ENCODE measurements at places on chromosomes 7 and 10.

DNA sequence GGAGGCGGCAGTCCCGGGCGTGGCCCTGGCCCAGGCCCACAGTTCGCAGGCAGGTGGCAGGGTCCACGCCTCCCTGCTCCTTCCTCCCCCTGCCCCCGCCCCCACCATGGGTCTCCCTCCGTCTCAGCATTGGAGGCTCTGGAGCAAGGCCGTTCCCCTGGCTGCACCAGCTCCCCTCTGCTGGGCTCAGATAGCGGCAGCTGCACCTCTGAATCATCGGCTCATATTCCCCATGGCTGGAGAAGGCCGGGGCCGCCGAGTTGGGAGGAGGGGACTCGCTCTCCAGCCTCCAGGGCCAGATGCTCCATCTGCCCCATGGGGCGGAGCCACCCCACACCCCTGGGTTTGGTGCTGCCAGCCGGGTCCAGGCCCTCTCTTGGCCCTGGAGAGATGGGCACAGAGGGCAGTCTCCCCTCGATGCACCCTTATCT, 145.0 kb downstream of the ELFN1 start:
- DNase-seq, result no peak

- DNase-seq, result no peak
Observed at GRCh38 chr7:140688341-140688740, 8.2 kb upstream of the NDUFB2 start.

DNA sequence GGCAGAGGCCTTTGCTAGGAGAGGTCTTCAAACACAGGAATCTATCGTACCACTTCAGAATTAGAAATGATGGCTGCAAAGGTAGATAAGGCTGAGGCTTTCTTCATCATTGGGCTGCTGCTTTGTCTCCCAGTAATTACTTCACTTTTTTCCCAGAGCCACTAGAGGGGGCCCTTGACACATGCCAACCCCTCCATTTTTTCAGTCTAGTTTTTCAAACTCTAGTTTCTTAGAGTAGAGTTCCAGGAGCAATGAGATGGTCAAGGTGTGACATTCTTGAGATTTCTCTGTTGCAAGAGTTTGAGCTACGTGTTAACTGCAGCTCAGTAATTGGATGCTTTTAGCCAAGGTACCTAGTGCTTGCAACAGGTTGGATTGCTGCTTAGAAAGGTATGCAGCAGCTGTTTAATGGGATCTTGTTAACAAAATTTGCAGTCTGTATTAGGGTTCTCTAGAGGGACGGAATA, 33.8 kb upstream of the RBM20 start:
- DNase-seq, result peak; percentile 52

DNA sequence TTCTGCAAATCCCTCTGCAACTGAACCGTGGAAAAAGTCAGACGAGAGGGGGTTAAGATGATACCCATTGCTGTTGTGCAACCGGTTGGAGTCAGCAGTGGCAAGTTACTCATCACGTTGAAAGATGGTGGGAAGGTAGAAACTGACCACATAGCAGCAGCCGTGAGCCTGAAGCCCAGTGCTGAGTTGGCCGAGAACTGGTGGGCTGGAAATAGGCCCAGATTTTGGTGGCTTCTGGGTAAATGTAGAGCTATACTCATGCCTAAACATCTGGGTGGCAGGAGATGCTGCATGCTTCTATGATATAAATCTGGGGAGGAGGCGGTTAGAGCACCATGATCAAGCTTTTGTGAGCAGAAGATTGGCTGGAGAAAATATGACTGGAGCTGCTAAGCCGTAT, 78.6 kb downstream of the ARL5B start:
- no peak for DNase-seq

DNA sequence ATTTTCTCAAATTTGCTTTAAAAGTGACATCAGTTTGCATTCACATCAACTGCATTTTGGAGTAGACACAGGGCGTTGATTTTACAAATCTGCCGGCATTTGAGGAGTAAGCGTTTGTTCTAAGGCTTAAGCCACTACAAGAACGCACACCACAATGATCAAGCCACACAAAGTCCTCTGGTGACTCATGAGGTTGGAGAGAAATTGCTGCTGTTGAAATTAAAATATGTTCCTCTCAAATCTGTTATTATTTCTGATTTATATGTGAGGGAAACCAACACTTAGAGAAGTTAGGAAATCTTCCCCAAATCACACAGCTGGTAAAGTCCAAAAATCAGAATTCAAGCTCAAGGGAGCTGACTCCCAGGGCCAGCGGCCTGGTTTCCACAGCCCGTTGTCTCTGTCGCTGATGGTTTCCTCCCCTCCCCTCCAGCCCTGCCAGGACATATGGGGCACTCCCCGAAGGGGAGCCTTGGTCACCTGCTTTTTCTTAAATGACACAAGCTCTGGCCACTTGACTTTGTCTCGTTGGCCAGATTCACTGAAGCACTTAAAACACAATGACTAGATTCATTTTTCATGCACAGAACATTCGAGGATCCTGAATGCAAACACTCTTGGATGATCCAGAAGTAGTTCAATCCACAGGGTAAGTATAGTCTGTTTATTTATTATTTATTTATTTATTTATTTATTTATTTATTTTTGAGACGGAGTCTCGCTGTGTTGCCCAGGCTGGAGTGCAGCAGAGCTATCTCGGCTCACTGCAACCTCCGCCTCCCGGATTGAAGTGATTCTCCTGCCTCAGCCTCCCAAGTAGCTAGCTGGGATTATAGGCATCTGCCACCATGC, 29.2 kb upstream of the KLF6 start:
- DNase-seq, result no peak

Data from memory B cell (primary cell).